Effector CD4-positive, alpha-beta T cell (primary cell): ENCODE measurements at places on chromosomes 7 and 10.

- no peak for DNase-seq
Observed at GRCh38 chr10:4310172-4310571, 515.8 kb upstream of the AKR1E2 start.

- no peak for DNase-seq
Observed at GRCh38 chr7:123944395-123944794, 19.4 kb downstream of the SPAM1 start.

- no peak for DNase-seq
Observed at GRCh38 chr7:79652619-79653018, 199.2 kb upstream of the MAGI2 start.

GRCh38 chr7:33661430-33662160, 243.7 kb upstream of the BMPER start:
- no peak for DNase-seq

DNA sequence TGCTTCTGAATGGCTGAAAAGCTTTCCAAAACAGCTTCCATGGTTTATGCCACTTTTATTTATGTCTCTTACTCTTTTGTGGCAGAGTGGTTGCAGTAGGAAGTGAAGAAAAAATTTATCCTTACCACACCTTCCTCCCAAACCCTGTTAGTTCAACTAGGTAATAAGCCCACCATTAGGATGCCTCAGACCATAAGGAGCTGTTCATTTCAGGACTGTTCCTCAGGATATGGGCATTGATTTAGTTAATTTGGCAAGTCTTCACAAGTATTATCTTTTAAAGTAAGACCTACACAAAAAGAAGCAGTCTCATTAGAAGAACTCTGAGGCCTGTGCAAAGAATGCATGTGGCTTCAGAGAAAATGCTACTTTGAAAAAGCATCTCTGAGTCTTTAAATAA, 82.9 kb upstream of the PDLIM1 start:
- DNase-seq: no peak

DNA sequence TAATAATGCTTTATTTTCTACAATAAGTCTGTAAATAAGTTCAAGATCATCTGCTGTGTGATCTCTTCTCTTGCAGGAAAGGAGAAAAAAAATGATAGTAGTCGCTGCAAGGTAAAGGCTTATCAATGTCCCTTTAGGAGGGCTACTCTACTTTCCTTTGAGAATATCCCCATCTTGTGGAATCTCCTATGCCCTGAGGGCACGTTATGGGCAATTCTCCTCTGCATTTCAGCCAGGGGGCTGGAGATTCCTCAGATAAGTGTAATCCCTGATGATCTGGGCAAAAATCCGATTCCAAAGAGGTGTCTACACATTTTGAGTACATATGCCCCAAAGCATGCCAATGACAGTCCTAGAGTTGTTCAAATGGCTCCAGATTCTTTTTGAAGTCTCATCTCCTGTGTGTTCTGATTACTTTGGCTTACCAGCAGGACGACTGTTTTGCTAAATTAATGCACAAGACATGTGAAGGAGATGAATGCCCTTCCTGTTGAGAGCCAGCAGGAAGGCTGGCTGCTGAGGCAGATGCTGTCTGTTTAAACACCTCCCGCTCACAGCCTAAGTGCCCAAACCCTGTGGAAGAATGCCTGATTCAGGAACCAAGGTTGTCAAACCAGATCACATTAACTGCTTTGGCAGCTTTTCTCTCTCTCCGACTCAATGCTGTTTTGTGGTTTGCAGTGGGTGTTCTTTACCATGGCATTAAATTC, 171.2 kb upstream of the COL1A2 start:
- no peak for DNase-seq
